T-cell (primary cell): ENCODE measurements at places on chromosomes 13 and 19. TPM values are rescaled to one million over a fixed set of nuclear protein-coding genes. Genes with fewer than 3 reads are reported as not detected.

Gene APOC4
- not detected for total RNA-seq

Gene ATCAY
- total RNA-seq: not detected

Gene PSG1
- not detected for total RNA-seq

Gene FSTL3
- total RNA-seq: 4.1 TPM

Gene TEX101
- total RNA-seq: not detected

Gene ZNF729
- not detected for total RNA-seq

Gene SLC25A41
- 0.33 TPM for total RNA-seq

Gene IGFL2
- total RNA-seq: not detected

DNA sequence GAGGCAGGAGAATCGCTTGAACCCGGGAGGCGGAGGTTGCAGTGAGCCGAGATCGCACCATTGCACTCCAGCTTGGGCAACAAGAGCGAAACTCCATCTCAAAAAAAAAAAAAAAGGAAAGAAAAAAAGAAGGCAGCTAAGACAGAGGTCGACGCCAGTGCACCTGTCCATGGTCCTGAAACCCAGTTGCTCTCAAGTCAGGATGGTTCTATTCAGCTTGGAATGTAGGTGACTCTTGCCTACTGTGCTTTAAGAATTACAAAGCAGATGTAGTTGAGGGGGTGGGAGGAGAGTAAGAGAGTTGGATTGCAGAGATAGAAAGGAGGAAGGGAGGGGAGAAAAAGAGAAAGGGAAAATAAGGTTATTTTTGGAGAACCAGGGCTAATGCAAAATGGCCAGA, 18.7 kb downstream of the CACNG7 start:
- DNase-seq: peak; percentile 22

DNA sequence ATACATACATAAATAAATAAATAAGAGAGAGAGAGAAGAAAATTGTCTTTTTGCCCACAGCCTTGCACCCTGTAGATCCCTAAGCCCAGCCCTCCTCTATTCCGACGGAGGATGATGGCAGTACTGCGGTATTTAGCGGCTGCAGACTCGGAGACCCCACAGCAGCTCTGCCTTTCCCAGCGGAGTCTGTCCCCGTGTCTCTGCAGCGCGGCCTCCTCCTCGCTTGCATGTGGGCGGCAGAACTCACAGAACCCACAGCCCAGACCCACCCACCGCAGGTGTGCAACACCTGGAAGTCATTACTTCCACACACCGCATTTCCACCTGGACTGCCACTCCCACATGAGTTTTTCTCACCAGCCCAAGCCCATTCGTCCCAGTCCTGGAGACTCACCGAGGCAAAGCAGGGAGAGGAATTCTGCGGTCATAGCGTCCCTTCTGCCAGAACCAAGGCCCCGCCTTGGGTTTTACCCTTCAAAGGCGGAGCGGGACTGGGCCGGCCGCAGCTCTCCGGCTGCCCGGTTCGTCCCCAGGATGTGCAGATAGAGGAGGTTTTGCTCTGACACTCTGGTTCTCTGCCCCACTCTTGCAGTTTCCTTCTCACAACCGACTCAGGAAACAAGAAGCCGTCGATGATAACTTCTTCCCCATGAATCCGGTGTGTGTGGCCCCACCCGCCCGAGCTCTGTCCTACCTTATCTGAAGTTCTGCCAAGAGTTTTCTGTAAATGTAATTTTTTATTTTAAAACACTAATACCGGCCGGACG, at the start of gene VSTM1:
Gene VSTM1 (minus strand): TSS at position 548 of the 767 bp plus-strand sequence. CDS start 120 bp downstream, at position 428.
- DNase-seq: no peak

GRCh38 chr13:30143666-30144400, 163.5 kb downstream of the KATNAL1 start:
- DNase-seq: no peak

- no peak for DNase-seq
Measured at GRCh38 chr13:27794368-27794691, 2.0 kb downstream of the GSX1 start.

- no peak for DNase-seq
Measured at GRCh38 chr13:111111376-111111937, 3.7 kb upstream of the ARHGEF7 start.

DNA sequence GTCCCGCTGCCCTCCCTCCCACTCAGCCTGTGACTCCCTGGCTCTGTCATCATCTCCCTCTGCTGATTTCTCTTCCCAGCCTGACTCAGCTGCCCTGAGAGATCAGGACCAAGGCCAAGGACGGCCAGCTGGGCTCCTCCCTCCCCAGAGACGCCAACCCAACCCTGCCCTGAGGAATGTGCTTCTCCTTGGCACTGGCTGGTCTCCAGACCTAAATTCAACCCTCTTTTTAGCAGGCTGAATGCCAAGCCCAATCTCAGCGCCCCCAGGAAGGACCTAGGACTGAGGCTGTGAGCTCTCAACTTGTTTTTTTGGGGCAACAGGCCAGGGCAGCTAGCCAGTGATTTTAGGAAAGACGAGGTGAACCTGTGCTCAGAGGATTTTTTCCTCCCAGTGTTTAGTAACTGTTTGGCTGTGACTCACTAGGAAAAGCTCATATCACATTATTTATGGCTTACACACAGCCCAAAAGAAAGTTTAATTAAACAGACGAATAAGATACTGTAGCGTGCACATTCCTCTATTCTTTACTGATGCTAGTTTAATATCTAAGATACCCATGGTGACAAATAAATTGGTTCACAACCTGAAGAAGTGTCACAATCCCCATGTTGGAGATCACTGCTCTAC, 7.4 kb upstream of the IGFL1 start:
- DNase-seq: no peak

GRCh38 chr13:112642090-112642460, 47.8 kb upstream of the ATP11A start:
- no peak for DNase-seq
